GOT3 (cell line): ENCODE measurements at places on chromosomes 13 and 19.

DNA sequence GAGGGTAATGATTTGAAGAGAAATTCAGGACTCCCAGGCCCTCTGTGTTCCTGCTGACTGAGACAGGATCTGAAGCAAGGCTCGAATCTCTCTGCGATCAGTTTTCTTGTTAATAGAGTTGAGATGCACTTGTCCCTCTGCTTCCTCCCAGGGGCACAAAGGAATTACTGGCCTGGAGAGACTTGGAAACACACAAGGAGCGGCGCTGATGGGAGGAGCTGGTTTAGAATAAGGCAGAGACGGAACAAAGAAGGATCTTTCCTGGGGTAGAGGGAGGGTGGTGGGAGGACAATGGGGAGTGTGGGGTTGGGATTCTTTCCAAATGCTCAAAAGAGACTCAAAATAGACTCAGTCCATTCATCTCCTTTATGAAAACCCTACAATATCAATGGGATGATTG is 719.1 kb downstream of the UQCRFS1 start:
- DNase-seq = no peak

DNA sequence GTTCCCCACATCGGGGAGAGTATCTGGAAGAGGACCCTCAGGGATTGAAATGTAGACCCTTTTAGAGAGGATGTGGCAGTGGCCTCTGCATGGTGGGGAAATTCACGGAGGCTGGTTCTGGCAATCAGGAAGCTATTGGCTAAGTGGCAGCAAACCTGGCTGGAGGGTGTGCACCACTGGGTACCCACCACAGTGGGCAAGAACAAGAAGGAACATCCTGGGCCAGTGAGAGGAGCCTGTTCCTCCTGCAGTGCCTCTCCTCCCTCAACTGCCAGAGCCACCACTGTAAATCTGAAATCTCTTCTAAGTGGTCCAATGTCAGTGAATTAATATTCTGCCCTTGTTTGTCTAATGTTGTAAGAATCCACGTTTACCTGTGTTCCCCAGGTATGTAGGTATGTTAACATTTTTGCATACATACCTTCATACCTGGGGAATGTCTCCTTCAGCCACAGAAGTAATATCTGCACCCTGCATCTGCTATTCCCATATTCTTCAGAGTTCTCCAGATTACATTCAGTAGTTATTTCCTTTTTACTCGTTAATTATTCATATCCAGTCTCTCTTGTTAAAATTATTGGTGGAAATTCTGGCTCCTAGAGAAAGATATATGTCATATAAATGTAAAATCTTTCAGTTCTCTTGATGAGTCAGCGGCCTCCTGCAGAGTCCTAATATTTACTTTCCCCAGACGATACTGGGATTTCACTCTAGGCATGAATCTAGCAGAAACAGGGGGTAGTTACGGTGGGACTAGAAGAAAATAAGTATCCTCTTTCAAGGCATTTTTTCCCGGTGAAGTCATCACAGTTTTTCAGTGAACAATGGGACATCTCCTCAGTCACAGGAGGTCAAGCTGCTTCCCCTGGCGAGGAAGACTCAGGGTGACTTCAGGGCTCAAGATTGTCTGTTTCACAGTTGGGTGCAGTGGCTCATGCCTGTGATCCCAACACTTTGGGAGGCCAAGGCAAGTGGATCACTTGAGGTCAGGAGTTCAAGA is 148.3 kb downstream of the MYO16 start:
- DNase-seq = no peak

GRCh38 chr19:55176076-55176475 is 4.0 kb downstream of the SYT5 start:
- no peak for DNase-seq

- no peak for DNase-seq
These were observed 25.2 kb upstream of the ATP11A start for GRCh38 chr13:112664501-112665203.

DNA sequence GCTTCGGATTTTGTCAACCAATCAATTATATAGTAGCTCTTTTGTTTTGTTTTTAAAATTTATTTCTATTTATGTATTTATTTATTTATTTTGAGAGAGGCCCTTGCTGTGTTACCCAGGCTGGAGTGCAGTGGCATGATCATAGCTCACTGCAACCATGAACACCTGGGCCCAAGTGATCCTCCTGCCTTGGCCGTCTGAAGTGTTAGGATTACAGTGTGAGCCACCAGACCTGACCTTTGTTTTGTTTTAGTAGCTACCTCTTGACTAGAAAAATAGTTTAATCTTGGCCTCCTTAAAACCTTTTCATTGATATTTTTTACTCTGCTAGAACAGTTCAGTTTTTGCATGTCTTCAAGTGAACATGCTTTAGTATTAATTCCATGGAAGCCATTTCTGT is 15.1 kb downstream of the GARRE1 start:
- no peak for DNase-seq

DNA sequence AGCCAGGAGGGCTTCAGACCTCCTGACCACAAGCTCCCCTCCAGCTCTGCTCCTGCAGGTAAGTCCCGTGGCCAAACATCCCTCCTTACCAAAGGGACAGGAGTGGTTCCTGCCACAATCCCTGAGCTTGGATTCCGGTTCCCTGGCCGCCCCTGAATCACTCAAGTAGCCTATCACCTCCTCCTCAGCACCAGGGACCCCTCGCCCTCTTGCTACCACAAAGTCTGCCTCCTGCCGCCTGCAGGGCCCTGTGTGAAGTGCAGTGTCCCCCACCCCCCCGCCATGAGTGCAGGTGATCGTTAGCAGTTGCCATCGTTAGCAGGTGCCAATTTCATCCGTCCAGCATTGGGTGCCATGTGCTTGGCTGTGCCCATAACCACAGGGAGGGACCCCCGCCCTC is 40.8 kb upstream of the RANBP3 start:
- DNase-seq = no peak

DNA sequence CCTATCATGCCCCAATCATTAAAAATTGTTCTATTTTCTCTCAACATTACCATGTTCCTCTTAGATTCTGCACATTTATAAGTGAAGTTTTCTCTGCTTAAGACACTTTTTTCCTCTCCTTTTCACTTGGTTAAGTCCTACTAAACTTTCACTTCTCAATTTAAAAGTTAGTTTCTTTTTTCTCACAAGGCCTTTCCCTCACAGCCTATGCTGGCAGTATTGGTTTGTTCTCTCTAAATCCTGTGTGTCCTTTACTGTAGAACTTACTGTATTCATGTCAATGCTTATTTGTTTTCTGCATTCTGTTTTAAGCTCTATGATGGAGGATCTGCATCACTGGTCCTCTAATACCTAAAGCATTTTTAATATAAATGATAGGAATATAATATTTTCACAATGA is 2816.6 kb downstream of the PCDH9 start:
- no peak for DNase-seq

DNA sequence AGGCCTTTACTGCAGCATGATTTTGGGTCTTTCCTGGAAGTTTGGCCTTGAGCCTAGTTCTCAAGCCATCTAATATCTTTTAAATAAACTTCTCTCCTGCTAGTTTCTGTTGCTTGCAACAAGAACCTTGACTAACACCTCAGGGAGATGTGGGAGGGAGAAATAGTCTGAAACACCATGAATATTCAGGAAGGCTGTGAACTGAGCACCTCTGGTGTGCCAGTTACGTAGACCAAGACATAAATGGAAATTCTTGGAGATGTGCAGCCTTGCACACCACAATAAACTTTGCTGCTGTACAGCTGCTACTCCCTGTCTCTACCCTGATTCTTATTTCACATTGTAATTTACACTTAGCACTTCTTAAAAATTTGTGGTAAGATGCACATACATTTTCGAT is 86.9 kb upstream of the SPATA13 start:
- no peak for DNase-seq

GRCh38 chr19:7942981-7943443 is 454 bp downstream of the TIMM44 start:
- DNase-seq = no peak

- DNase-seq = no peak
These were observed 1890.0 kb upstream of the PCDH20 start for GRCh38 chr13:63305641-63306133.

GRCh38 chr19:3257071-3257470 is 32.6 kb downstream of the CELF5 start:
- no peak for DNase-seq

DNA sequence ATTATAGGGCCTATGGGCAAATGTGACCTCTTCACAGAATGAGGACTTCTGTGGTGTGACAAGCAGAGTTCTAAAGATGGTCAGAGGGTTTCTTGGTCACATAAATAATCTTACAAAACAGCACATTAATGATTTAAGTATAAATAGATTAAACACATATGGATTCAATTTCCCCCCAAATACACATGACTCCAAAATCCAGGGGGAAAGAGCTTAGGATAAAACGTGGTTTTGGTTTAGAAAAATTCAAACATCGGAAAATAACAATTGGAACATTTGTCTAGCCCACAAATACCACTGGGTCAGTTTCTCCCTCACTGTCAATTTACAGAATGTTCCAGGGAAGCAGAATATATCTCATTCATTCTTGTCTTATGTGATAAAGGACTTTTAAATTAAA is 283.1 kb downstream of the COG6 start:
- DNase-seq = no peak

DNA sequence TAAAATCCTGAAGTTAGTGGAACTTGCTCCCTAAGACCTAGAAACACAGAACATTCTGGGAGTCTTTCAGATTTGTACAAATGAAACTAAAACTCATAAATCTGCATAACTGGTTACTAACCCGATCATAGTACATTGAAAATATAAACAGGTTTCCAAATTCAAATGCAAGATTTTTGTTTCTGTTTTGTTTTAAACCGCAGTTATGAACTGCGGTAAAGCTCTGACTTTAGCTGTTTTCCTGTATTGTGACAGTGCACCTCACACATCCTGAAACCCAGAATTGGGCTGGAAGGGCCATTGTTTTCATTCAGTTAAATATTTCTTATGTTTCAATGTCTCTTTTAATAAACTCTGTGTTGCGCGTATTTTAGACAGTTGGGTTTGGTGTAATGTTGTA is 204.7 kb downstream of the SHISA2 start:
- no peak for DNase-seq

GRCh38 chr13:73967397-73968165 is 166.6 kb downstream of the KLF12 start:
- DNase-seq = no peak

GRCh38 chr13:42279080-42279479 is 7.1 kb downstream of the AKAP11 start:
- DNase-seq = no peak

DNA sequence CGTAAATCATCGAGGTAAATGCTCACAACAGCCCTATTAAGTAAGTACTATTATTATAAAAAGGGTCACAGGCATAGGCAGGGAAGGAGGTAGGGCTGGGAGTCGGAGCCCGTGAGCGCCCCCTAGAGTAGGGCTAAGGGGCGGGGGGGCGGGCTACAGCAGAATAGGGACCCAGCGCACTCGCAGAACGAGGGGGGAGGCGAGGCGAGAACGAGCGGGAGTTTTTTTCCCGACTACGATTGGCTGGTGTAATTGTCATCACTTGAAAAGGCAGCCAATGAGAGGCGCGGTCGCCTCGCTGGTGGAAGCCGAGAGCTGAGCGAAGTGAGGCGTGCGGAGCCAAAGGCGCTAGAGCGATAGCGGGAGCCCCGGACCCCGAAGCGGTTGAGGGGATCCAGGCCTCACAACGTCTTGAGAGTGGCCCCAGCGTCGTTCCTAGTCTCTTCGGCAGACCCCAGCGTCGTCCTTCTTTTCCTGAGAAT is 24.2 kb downstream of the KEAP1 start:
- DNase-seq = peak; percentile 33

- DNase-seq = no peak
These were observed 9.8 kb downstream of the IRF3 start for GRCh38 chr19:49655570-49656455.

DNA sequence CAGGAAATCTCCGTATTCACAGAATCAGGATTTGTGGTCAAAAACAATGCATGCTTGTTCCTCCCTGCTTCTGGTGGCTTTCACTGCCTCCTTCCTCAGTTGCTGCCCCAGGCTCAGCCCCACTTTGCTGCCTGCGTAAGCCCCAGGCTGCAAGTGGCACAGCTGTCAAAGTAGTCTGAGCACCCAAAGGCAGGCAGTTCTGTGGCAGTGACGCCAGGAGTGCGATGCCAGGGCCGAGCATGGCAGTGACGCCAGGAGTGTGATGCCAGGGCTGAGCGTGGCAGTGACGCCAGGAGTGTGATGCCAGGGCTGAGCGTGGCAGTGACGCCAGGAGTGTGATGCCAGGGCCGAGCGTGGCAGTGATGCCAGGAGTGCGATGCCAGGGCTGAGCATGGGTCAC is 77.3 kb upstream of the GPR183 start:
- no peak for DNase-seq

GRCh38 chr13:114131583-114132418 is 622 bp downstream of the RASA3 start:
- DNase-seq = no peak

DNA sequence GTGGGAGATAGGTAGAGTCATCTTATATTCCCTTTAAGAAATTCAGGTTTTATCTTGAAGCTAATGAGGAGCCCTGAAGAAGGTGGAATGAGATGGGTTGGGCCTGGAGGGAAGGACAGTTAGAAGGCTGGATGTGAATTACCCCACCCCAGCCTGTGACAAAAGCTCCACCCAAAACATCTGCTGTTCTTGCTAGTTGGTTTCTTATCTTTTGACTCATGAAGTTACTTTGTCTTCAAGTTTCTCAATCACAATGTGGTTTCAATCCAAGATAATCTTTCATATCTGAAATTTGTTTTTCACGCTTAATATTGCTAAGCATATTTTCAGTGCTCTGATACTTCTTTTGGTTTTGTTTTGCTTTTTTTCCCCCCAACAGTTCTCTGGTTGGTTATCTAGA is 38.3 kb upstream of the HMGB1 start:
- no peak for DNase-seq

GRCh38 chr13:112715715-112716460 is 26.1 kb downstream of the ATP11A start:
- DNase-seq = no peak

GRCh38 chr13:39875111-39875987 is 219.9 kb downstream of the COG6 start:
- no peak for DNase-seq

- DNase-seq = no peak
These were observed 160.8 kb downstream of the EFNB2 start for GRCh38 chr13:106374631-106375030.

DNA sequence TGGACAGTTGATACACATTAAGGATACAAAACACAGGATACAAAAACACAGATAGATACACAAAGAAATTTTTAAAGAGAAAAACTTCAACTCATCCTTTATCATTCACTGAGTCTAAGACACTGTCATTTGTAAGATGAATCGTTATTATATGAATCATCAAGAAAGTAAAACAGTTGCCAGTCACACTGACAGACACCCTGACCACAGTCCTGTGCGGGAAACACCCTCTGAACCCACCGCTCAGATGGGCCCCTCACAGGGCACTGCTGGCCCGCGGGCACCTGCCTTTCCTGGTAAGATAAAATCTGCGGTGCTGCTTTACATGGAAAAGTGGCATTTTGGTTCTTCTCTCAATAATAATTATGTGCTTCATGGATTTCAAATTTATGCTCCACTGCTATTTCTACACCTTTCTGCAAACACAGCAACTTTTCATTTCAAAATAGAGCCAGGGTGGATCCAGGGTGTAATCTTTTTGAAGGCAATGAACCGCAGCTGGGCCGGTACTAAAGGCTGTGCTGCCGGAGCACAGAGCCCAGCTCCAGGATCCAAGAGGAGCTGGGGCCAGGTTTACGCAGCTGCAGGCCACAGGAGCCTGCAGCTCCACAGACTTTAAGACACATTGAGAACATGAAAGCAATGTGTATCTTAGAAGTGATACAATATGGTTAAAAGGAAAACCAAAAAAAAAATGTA is 76.8 kb downstream of the TUBGCP3 start:
- DNase-seq = no peak
